ENCODE measurements at places on chromosomes 7 and 10.

- no peak for DNase-seq
Observed at GRCh38 chr10:118153287-118153686, 106.5 kb upstream of the RAB11FIP2 start.

GRCh38 chr10:33664070-33664469, 329.6 kb upstream of the NRP1 start:
- no peak for DNase-seq

GRCh38 chr7:157337316-157338149, 729 bp downstream of the DNAJB6 start:
- DNase-seq: peak; percentile 7

DNA sequence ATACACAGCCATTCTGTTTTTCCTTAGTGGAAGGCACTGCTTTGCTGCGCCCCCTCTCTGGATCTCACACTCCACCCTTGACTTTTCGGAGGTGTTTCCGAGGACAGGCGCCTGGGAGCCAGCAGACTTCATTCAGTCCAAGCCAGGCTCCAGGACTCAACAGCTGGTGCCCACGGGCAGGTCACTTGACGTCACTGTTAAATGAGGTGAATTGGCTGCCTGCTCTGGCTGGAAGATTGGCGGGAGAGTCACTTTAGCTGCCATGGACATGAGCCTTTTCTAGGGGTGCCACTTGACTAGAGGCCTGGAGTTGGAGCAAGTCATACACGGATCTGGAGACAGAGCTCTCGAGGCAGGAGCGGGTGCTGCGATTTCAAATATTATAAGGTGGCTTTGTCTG, 3.2 kb downstream of the HTRA1 start:
- DNase-seq: no peak

DNA sequence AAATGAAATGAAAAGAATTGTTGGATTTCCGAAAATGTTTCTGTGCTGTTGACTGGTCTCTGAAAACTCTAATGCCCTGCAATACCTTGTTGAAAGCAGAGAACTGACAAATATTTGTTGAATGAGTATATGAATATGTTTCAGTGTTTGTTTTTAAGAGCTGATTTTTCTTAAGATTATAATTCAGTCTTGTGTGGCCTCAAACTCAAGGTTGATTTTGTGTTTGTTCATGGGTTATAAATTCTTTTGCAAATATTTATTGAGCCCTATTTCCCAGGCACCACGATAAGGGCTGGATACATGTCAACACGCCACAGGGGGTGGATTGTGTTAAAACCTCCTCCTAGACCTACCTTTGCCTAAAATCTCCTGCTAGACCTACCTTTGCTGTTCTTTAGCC, 203.9 kb upstream of the PLPP4 start:
- no peak for DNase-seq

DNA sequence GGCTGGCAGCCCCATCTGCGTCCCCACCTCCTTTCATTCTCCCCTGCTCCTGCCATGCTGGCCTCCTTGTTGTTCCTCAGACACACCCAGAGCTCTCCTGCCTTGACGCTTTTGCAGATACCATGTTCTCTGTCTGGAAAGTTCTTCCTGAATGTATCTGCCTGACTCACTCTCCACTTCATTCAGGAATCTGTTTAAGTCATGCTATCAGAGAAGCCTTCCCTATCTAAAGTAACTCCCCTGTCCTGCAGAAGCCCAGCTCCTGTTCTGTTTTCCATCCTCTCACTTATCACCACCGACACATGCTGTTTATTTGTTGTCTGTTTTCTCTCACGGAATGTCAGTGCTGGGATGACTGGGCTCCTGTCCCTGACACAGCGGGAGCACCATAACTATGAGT, 82.0 kb downstream of the AFAP1L2 start:
- DNase-seq: no peak
